Stimulated activated CD4-positive, alpha-beta T cell treated with anti-CD3 and anti-CD28 coated beads, Interleukin-2, amount 100 ng/mL, for 48 hours (primary cell): ENCODE measurements at places on chromosomes 12 and 14.

- DNase-seq: no peak
Observed at GRCh38 chr12:127943481-127944210, 323.3 kb upstream of the TMEM132C start.

DNA sequence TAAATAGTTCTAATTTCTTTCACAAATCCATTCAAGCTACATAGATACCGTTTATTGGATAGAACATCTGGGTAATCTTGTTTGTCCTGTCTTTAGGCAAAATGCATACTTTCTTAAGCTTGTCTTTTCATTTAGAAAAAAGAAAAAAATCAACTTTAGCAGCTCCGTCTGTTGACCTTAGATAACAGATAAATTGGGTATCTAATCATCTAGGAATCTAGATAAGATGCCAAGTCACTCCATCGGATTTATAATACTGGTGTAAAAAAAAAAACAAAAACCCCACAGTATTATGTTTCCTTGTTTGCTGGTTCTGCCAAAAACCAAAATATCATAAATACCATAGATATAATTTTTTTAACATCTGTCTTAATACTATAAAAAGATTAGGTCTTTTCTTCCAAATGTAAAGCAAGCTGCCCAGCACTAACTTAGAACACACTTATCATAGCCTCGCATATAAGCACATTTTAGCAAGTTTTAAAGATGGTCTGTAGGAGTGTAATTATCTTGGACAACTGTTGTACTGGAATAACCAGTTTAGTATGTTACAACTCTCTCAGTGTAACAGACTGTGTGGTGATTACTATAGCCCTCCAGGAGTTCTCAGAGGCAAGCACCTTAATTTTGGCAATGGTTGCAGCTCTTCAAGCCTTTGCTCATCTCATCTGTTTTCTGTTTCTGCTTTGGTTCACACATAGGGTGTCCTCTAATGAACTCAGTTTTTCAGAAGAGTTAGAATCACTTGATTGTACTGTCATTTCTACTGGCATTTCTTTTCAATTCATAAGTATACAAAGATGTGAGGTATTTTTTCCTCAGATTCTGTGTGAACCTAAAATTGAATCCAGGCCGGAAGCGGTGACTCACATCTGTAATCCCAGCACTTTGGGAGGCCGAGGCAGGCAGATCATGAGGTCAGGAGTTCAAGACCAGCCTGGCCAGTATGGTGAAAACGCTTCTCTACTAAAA lies 83.1 kb downstream of the ANO6 start:
- DNase-seq: no peak

DNA sequence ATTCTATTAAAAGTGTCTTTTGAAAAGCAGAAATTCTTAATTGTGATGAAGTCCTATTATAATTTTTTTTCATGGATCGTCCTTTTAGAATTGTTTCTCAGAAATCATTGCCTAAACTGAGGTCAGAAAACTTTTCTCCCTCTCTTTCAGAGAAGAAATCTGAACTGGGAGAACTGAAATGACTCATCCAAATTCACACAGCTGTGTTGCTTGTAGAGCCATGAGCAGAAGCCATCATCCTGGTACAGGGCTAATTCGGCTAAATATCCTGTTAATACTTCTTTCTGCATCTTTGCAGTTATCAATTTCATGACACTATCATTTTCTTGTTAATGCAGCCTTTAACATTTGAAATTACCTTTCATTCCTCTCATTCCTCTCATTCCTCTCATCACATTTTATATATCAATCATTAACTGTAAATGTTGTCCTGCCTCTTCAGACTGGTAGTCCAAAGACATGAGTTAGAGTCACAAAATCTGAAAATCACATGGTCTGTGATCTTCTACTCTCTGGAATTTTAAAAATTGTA lies 15.5 kb downstream of the SLC15A5 start:
- DNase-seq: no peak

DNA sequence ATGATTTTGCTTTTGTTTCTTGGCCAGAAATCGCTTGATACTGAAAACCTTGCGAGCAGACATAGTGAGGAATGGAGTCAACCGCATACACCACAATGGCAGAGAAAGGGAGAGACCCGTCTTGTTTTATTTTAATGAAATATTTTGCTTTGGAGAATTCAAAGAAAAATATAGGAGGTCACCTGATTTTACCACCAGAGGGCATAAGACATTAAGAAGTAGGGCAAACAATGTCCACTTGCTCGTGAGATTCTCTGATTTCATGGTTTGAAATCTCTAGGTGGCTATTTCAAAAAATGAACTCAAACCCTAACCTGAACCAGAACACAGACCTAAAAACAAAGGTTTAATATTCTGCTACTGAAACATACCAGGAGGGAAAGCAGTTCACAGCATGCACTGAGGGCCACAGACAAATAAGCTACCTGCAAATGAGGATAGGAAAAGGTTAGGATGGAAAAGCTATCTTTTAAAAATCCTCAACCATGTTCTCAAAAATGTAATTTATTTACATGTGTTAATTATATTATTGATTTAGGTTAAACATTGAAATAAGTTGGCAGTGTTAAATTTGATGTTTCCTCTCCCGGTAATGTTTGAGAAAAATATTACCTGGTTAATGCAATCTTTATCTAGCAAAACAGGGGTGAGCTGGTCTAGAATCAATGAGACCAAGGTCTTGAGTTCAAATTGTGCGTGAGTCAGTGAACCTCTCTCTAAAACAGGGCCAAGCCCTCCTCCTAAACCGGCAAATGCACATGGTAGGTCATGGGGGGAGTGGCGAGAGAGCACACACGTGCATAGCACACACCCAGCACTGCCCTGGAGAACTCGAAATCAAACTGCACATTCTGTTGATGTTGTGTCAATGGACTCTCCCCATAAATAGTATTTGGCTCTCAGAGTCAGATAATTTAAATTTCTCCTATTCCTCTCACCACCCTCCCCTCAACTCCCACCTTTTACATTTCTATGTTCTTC lies 12.5 kb downstream of the IFNG-AS1 start:
- no peak for DNase-seq

GRCh38 chr12:84696281-84696680 lies 216.3 kb downstream of the SLC6A15 start:
- no peak for DNase-seq

DNA sequence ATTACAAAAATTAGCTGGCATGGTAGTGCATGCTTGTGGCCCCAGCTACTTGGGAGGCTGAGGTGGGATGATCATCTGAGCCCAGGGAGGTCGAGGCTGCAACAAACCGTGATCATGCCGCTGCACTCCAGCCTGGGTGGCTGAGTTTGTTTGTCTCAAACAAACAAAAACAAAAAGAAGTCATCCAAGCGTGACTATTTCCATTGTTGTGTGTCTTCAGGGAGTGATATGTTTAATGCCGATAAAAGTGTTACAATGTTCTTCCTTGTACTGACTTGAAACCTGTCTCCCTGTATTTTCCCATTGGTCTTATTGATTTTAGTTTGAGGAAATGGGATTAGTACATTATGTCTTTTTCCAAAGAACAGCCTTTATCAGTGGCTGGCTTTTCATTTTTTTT lies 75.6 kb upstream of the USP44 start:
- DNase-seq: no peak

GRCh38 chr12:4243091-4243490 lies 30.5 kb upstream of the CCND2 start:
- no peak for DNase-seq
